Naive thymus-derived CD4-positive, alpha-beta T cell (primary cell): ENCODE measurements at places on chromosomes 2 and 18.

DNA sequence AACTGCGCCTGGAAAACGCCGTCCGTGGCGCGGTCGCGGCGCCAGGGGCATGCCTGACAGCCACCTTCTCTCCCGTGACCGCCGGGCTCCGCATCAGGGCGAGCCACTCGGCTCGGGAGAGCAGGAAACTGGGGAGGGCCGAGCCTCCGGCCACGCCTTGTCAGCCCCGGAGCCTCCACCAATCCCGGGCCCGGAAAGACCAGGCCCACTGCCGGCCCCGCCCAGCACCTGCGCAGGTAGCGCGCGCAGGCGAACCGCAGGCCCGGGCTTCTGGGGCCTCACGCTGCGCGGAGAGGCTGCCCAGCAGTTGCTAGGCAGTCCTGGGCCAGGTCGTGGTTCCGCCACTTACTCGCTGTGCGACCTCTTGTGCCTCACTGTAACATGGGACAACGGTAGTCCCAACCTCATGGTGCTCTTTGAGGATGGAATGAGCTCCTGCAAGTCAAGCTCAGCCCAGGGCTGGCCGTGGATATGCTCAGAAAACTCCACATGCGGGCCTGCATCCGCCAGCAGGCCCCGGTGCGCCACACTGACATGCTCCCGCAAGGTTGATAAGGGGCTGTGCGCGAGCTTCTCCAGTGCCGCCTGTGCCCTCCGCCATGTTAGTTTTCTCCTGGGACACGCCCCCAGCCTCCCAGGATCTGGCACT, 97.1 kb downstream of the INHBB start:
- no peaks in the 10 kb centered on the region for H3K4me1 ChIP-seq
- H3K27me3 ChIP-seq: peaks cover 10% of the 10 kb centered on the region
- no peak overlapping the region for H3K27ac ChIP-seq
- H3K36me3 ChIP-seq: no peaks in the 10 kb centered on the region
- peak; percentile 29 for DNase-seq

DNA sequence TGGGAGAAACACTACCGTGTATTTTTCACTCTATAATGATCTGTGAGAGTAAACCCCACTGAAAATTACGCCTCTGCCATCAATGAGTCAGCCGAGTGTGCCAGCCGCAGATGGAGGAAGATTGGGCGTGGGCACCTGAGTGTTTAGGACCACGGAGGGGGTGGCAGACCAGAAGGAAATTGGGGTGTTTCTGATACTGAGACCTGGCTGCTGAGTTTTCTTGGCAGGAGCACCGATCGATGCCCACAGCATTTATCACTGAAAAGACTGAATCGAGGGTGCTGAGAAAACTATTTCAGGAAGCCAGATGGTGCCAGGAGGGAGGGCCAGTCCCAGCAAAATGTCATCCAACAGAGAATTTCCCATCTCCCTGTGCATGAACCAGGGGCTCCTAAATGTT, 91.9 kb upstream of the TPO start:
- H3K36me3 ChIP-seq: no peaks in the 10 kb centered on the region
- H3K4me1 ChIP-seq: no peaks in the 10 kb centered on the region
- no peak overlapping the region for H3K4me3 ChIP-seq
- no peaks in the 10 kb centered on the region for H3K27me3 ChIP-seq
- no peak for DNase-seq
- no peak overlapping the region for H3K27ac ChIP-seq

DNA sequence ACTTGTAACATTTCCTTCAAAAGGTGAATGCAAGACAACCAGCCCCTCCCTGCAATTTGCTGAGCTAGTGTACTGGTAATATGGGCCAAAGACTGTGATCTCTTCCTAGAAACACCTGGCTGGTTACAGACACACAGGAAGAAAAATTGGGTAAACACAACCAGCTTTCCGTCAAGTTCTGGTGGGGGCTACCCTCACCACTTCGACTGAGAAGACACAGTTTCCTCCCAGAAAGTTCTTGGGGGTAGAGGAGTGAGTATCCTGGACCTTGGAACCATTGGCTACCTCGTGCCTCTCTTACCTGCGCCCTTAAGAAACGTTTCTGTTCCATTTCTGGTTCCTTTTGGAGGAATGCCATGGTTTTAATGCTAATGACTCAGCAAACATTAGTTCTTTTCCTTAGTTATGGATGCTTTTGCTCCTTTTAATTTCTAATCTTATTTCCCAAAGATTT, 120.9 kb upstream of the DLX2 start:
- H3K36me3 ChIP-seq: no peaks in the 10 kb centered on the region
- H3K4me1 ChIP-seq: no peaks in the 10 kb centered on the region
- H3K27ac ChIP-seq: peak overlapping the region; percentile 30
- no peak overlapping the region for H3K4me3 ChIP-seq

GRCh38 chr2:1360557-1361250, 52.6 kb upstream of the TPO start:
- no peak for DNase-seq
- no peak overlapping the region for H3K4me3 ChIP-seq
- no peaks in the 10 kb centered on the region for H3K27me3 ChIP-seq
- no peaks in the 10 kb centered on the region for H3K36me3 ChIP-seq
- H3K27ac ChIP-seq: no peak overlapping the region

DNA sequence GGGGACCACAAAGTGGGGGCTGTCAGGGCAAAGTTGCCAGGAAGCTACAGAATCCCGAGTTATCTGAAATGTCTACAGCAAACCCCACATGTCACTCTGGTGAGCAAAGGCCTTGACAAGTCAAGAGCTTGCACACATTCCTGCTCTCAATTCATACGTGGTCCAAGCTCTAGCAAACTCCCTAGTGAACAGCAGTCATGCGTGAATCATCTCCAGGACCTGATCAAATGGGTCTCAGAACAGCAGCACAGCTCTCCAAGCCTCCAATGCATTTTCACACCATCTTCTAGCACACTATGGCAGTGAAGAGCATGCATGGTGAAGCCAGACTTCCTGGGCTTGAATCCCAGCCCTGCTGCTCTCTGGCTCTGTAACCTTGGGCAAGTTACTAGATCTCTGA, 68.5 kb downstream of the MYO5B start:
- H3K27ac ChIP-seq: no peak overlapping the region
- no peak for DNase-seq
- H3K4me3 ChIP-seq: no peak overlapping the region

- H3K27me3 ChIP-seq: no peaks in the 10 kb centered on the region
- peak overlapping the region; percentile 80 for H3K27ac ChIP-seq
- H3K4me3 ChIP-seq: peak overlapping the region; percentile 77
Measured at GRCh38 chr2:169828141-169828811, 1.0 kb downstream of the UBR3 start.
